Activated CD4-positive, alpha-beta T cell treated with anti-CD3 and anti-CD28 coated beads, Interleukin-2, amount 50 U/mL, for 4 hours (primary cell): ENCODE measurements at places on chromosomes 1 and 21.

GRCh38 chr1:26951216-26951615 is 9.1 kb downstream of the KDF1 start:
- no peak for DNase-seq

DNA sequence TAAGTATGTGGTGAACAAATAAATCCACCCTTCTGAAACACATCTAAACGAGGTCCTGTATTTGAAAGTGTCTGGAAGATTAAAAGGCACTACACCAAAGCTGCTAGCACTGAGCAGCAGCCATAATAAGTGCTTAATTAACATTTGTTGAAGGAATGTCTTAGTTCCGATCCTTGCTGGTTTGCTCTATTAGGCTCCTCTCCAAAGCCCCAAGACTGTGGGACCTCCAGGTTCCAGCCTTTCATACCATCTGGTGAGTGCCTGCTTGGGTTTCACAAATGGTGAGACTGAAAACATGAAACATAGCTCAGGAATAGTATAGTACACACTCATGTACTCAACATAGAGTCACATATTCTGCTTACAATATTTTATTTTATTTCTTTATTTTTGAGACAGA is 640 bp upstream of the CYP2J2 start:
- no peak for DNase-seq

DNA sequence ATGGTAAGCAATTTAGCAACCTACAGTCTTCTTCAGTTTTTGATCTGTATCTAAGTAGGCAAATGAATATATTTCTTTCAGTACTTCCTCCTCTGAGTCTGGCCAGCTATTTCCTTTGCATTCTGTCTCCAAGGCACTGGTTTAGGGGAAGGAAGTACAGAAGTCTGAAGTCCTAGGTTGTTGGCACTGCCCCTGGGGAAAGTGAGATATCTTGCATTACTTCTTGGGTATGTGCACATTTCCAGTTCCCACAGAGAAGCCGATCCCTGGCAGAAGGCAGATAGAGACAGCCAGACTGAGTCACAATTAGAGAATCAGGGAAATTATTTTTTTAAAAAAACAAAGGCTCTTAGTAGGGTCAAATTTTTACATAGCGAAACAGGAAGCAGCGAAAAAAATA is 98.8 kb downstream of the RASAL2 start:
- DNase-seq = no peak

DNA sequence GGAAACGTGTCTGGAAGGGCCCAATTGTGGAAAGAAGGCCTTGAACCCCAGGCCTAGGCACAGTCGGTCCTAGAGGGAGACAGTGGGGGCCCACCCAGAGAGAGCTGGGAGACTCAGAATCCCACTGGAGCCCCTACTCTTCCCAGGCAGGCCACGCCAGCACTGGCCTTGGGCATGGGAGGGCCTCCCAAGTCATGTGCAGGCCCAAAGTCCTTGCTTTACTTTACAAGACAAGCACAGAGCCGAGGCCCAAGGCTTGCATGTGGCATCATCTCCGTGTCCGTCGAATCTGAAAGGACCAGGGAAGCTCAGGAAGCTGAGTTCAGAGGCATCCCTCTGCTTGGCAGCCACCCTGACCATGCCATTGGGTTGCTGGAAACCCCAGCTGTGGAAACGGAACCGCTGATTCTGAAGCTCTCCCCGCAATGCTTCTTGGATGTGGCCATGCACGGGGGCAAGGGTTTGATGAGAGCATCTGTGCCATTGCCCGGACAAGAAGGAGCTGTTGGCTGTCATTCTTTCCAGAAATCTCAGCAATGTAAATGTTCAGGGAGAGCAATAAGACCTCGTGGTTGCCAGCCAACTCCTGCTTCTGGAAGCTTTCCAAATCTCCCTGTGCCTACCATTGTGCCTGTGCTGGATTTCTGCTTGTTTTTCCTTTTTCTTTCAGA is 32.8 kb downstream of the ABCG1 start:
- no peak for DNase-seq

DNA sequence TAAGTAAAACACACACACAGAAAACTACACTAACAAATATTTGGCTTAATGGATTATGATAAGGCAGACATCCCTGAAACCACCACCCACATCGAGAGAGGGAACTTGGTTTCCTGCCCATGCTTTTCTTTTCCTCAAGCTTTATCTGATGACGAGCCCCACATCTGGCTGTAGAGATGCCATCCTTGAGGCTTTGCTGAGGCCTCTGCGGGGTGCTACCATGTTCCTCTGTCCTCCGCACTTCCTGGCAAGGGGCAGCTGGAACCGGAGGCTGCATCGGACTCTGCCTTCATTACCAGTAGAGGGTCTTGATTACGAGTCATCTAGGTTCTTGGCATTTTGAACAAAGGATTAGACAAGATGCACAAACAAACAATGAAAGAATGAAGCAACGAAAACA is 21.7 kb upstream of the C1orf174 start:
- DNase-seq = no peak

GRCh38 chr1:33143698-33144097 is 38.1 kb downstream of the TRIM62 start:
- no peak for DNase-seq

DNA sequence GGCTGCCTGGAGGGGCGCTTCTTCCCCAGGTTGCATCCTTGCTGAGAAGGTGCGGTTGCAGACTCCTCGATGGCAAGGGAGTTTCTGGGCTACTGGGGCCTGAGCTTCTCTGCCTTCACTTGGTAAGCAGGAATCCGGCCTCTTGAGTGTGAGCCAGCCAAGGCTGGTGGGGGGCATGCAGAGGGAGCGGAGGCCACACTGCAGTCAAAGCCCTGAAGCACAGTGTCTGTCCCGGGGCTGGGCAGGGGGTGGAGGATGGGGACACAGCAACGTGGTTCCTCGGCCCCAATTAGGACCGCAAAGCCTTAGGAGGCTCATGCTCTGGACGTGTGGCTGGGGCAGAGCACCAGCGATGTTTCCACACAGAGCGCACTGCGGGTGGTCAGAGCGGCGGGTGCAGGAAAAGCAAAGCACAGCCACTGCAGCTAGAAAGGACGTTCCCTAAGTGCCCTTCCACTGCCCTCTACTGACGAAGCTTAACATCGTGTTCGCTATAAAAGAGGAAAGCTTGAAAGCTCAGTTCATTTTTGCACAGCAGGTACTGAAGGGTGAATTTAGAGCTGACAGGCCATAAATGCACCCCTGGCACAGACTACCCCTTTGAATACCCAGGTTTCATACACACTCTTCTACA is 60.7 kb upstream of the COG2 start:
- DNase-seq = no peak

DNA sequence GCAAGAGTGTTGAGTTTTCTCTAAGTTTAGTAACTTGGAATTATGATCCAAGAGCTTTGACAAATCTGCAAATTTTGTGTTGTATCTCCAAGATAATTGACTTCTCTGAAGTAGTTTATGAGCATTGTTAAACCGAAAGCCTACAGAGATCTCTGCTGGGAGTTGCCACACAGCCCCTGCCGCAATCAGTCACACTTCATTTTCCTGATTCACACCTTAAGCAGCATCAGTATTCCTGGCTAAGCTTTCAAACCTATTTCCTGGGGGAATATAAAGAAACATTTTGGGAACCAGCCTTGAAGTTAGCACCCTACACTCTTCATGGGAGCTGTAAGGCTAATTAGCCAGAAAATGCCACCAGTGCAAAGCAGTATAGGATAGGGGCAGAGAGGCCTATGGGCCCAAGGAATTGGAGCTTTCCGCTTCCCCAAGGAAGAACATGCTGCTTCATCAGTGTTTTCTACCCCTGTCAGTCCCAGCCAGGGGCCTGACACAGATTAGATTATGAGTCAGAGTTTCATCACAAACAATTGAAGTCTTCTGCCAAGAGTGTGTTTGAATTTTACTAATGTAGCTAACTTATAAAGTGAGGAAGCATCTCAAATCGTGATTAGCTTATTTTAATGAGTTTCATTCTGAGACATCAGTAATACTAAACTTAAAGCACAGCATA is 23.2 kb upstream of the CACYBP start:
- DNase-seq = no peak

DNA sequence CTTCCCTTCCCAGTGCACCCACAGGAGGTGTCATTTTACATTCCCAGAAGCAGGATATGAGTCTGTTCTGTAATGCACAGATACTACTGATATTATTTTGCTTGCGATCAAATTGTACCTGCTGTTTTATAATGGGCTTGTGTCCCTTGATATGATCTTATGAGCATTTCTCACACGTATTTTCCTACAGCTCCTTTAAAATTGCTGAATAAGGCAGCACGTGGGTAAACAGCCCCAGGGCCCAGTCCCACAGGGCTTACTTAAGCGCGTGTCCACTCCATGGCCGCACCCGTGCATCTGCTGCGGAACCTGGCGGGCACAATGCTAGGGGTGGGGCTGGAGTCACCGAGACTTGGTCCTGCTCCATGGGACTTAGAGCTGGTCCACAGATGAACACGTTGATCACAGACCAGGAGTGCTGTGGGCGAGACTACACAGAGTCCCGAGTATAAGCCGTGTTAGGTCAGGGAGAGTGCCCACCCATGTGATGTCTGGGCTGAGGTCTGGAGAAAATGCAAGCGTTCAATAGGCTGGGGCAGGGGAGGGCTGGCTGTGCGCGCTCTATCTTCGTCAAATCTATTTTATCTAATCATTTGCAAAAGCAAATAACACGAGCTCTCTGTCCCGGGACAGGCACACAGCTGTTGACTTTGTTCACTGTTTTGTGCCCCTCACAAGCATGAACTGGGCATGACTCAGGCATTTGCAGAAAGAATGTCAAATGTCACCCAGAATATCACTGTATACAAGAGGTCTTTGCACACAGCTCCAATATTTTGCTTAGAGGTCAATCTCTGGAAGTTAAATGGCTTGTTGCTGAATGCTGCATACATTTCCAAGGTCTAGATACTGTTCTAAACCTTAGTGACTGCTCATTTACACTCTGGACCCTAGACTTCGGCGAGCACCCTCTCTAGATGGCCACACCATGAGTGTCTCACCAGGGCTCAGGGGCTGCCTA is 119.3 kb downstream of the CRYAA start:
- DNase-seq = no peak

DNA sequence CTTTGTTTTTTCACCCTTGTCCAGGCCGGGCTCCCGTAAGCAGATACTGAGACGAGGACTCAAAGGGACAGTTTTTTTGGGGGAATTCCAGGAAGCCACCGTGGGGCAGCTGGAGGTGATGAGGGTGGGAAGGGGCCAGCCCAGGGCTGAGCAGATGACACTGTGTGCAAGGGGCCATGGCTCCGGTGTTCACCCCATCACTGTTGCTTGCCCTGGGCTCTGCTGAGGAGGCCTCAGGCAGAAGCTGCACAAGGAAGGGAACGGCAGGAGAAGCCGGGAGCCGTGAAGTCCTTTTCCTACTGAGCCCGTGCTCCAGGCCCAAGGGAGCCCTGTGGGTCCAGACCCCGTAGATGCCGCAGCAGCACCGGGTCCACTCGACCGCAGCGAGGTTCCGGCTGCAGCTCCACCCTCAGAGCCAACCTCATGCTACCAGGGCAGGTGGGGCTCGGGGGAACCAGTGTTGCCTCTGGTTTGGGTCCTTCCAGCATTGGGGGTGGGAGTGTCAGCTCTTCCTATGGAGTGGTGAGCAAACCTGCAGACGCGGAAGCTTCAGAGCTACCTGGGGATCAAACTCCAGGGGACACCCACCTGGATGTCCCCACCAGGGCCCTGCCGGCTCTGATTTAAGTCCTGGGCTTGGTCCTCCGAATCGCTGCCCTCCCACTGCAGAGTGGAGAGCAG is 4.3 kb upstream of the CALML6 start:
- no peak for DNase-seq

DNA sequence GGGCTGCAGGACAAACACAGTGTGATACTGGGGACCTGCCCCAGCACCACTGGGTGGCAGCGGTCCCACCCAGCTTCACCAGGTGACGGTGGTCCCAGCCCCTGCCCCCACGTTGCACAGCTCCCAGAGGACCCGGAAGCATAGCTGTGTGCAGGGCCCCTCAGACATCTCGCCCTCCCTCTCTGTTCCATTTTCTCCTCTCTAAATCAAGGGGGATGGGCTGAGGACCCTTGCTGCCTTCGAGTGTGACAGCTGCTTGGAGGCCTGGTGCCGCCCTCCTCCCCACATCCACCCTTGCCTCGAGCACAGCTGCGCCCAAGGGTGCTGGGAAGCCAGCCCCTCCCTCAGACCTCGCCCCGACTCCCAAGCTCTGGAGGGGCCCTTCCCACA is 16.1 kb upstream of the LRRC3 start:
- no peak for DNase-seq

DNA sequence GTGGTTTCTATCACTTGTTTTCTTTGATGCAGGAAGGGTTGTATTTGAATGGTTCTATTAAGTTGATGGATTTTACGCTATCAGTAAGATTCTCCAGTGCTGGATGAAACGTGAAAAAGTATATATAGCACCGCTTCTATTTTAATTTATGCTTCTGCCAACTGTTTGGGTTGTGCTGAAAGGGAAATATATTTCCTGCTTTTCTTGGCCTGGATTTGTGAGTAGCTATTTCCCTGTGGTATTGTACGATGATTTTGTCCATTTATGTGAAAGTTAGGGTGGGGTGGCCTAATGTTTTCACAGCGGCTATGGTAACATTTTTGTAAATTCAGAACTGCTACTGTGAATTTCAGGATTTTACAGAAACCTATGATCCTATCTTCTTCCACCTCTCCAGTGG is 322 bp downstream of the C1orf162 start:
- DNase-seq = no peak

DNA sequence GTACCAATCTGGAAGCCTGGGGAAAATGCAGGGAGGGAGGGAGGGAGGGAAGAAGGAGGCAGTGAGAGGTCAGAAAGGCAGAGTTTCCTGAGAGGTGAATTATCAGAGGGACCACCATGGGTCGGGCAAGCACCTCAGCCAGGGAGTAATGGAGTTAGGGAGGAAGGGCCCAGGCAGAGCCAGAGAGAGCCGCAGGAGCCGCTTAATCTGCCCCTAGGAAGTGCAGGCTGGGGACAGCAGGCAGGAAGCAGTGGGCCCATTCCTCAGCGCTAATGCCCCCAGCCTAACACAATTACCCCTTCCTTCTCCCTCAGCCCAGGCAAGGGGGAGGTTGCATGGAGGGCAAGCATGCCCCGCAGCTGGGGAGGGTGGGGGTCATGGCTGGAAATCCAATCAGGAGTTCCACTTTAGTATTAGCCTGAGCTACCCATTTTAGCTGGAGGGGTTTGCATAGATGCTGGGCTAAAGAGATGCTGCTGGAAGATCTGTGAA is 109.0 kb downstream of the TMEM53 start:
- no peak for DNase-seq

DNA sequence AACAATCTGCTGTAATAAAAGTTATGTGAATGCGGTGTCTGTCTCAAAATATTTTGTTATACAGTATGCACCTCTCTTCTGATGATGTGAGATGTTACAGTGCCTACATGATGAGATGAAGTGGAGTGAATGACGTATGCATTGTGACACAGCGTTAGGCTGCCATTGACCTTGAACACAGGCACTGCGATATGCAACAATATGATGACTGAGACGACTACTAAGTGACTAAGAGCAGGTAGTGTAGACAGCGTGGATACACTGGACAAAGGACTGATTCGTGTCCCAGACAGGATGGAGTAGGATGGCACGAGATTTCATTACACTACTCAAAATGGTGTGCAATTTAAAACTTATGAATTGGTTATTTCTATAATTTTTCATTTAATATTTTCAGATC is 8.4 kb downstream of the SGIP1 start:
- no peak for DNase-seq

- DNase-seq = no peak
Measured at GRCh38 chr1:91440847-91441246, 36.2 kb upstream of the HFM1 start.

- DNase-seq = no peak
Measured at GRCh38 chr1:76066394-76066793, 8.2 kb upstream of the ST6GALNAC3 start.

- DNase-seq = no peak
Measured at GRCh38 chr1:151584278-151584677, 27.6 kb upstream of the SNX27 start.
